ENCODE measurements at places on chromosomes 7 and 10.
A peak's percentile ranks its signal among the peaks of the same experiment; 100 is the strongest.

- no peak for DNase-seq
These were observed 649.1 kb upstream of the SORCS1 start for GRCh38 chr10:107813451-107814162.

GRCh38 chr7:15801551-15801950 lies 115.1 kb upstream of the MEOX2 start:
- DNase-seq, result no peak

- no peak for DNase-seq
These were observed 34.5 kb downstream of the LAMB1 start for GRCh38 chr7:107968449-107968848.

GRCh38 chr10:102633287-102633686 lies 11.0 kb upstream of the TRIM8 start:
- peak; percentile 89 for DNase-seq

GRCh38 chr10:42476101-42476500 lies 162.3 kb downstream of the ZNF33B start:
- DNase-seq, result no peak

DNA sequence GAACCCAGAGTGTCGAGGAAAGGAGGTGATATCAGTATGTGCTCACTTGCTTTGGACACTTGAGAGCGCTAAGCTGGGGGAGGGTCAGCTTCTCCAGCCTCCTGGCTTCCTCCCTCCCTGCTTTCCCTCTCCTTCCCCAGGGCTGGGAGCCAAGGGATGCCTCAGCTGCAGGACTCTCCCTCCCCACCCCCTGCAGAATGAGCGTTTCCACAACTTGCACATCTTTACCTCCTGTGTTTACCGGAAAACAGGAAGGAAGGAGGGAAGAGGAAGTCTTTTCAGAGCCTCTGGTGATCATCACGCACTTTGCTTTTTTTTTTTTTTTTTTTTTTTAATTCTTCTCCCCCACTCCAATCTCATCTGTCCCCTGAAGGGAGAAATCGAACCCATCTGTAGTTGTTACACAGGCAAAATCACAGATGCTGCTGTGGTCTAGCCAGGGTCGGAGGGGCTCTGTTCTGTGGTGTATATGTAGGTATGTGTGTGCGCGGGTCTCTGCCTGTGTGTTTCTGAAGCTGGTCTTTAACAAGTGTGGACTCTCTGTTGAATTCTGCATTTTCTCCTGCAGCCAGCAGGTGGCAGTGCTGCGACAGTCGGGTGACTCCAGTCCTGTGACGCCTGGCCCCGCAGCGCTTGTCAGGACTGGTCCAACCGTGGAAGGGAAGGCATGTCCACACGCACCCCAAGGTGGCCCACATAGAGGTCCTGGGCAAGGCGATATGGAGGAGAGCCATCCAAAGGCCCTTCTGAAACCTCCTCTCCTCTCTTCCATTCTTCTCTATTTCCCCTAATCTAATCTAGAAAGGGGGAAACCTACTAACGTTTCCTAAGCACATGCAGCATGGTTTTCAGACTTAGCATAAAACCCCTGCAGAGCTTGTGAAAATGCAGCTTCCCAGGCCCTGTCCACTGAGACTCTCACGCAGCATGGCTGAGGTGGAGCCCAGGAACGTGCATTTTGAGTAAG lies 257.6 kb downstream of the PLXNA4 start:
- DNase-seq, result peak; percentile 59

- no peak for DNase-seq
These were observed 213.2 kb downstream of the ZMYND11 start for GRCh38 chr10:348456-348855.

All from HL-60 (cell line).